ENCODE measurements at places on chromosomes 7 and 10.
A peak's percentile ranks its signal among the peaks of the same experiment; 100 is the strongest.

DNA sequence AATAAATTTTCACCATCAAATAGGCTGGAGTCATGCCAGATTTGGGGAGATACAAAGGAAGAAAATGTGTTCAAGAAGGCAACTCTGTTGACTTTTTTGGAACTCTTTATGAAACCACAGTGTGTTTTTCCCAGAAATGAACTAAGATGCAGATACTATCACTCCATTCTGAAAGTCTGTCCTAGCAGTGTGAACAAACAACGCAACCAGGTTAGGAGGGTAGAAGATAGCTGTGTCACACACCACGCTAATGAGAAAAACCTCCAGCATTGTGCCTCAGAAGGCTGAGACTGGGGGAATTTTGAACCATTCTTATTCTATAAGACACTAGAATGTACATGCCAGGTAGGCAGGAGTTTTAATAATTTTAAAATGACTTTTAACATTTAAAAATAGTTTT, 15.9 kb upstream of the ATP6V0A4 start:
- DNase-seq: no peak

- no peak for DNase-seq
Measured at GRCh38 chr7:57400531-57401155, 49.3 kb upstream of the ZNF716 start.

DNA sequence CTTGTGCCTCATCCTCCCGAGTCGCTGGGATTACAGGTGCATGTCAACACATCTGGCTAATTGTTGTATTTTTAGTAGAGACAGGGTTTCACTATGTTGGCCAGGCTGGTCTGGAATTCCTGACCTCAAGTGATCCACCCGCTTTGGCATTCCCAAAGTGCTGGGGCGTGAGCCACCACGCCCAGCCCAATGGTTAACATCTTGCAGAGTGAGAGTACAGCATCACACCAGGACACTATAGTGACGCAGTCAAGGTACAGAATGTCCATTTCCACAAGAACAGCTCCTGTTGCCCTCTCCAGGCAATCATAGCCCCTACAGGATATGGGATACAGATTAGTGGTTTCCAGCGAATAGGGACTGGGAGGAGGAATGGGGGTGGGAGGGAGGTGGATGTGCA, 34.0 kb downstream of the MYO1G start:
- no peak for DNase-seq

DNA sequence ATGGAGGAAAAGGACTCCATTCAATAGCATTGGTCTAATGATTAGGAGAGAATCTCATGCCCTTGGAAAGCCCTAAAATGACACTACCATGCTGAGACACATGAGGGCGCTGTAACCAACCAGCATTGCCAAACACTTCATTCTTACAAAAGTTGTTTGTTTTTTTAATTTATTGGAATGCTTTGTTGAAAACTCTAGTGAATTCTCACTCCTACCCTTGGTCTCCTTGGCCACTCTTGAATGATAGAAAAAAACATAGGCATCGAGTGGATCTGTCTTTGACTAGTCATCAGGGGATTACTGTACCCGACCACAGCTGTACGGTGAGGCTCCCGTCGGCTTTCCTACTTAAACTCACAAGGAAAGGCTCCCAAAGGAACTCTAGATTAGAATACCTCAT, 29.3 kb upstream of the ADD3 start:
- DNase-seq: peak; percentile 36

- no peak for DNase-seq
Measured at GRCh38 chr7:74362266-74362665, 73.1 kb downstream of the CLIP2 start.

GRCh38 chr10:117547016-117547715, 4.6 kb downstream of the EMX2 start:
- peak; percentile 25 for DNase-seq

- no peak for DNase-seq
Measured at GRCh38 chr10:27655296-27655695, 90.3 kb downstream of the MKX start.

- DNase-seq: no peak
Measured at GRCh38 chr7:94507962-94508361, 1.6 kb upstream of the CASD1 start.

GRCh38 chr10:34795334-34795733, 19.8 kb downstream of the PARD3 start:
- DNase-seq: no peak

- no peak for DNase-seq
Measured at GRCh38 chr7:7978860-7979259, 10.3 kb downstream of the GLCCI1 start.

- DNase-seq: no peak
Measured at GRCh38 chr7:46493196-46493595, 572.1 kb upstream of the IGFBP3 start.

- DNase-seq: no peak
Measured at GRCh38 chr7:112571852-112572607, 91.2 kb downstream of the LSMEM1 start.

DNA sequence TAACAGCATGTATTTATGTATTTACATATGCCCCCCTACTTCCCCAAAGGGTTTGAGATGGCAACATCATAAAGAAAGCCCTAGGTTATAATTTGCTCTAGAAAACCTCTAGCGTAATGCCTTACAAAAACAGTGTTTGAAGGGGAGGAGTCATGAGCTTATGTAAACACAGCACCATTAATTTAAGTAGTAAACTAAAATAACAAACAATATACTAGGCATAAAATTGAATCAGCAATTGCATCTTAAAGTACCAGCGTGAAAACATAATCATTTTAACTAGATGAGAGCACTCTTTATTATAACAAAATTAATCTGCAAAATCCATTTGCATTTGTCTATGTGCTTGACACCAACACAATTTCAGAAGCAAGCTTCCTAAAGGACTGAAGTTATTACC, 507.2 kb upstream of the NRP1 start:
- DNase-seq: no peak

DNA sequence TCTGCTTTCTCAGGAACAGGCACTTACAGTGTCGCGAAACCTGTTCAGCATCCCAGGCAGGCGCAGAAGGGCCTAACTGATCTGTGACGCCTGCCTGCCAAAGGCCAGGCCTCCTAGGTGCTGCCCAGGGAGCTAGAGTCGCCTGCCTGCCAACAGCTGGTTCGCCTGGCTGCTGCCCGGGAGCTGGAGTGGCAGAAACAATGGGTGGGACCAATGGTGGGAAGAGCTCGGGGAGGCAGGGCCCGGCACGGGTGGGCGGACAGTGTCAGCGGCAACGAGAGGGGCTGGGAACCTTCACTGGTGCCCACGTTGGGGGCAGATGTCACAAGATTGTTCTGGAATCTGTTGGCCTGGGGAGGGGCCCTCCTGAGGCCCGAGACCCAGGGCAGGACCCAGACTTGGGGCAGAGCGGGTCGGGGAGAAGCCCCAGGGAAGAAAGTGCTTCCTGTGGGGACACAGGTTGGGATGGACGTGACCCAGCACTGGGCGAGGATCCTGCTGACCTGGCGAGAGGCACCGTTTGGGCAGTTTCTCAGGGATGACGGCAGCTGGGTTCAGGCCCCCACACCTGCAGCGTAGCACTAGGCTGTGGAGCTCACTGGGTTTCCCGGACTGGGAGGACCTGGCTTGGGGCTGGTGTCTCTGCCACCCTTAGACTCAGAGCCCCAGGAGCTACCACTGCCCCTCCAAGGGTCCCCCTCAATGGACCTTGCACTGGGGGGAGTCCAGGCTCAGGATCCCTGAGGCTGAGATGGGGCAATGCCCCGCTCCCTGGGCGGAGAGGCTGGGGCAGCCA, 181.8 kb downstream of the ELFN1 start:
- no peak for DNase-seq

DNA sequence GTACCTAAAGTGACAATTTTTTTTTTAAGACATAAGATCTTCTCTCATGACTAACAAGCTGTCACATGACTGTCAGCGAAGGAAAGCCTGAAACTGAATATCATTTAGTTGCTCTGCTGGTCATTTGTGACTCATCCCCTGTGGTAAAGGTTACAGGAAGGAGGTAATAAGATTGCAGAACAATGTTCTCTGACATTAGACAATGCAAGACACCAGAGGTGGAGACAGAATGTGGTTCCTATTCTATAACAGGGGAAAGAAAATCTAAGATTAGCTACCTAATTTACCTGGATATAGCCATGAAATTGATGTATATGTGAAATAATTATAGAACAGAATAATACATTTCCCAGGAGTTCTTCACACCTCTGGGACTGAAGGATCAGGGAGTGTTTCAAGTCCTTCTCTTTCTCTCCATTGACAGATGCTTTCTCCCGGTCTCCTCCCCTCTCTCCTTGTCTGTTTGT, 47.7 kb downstream of the LRGUK start:
- peak; percentile 68 for DNase-seq

- DNase-seq: no peak
Measured at GRCh38 chr10:43125881-43126731, 12.1 kb upstream of the CSGALNACT2 start.

- DNase-seq: no peak
Measured at GRCh38 chr7:8386926-8387550, 46.4 kb upstream of the NXPH1 start.

- DNase-seq: peak; percentile 55
Measured at GRCh38 chr7:41328131-41328530, 374.8 kb downstream of the INHBA start.

DNA sequence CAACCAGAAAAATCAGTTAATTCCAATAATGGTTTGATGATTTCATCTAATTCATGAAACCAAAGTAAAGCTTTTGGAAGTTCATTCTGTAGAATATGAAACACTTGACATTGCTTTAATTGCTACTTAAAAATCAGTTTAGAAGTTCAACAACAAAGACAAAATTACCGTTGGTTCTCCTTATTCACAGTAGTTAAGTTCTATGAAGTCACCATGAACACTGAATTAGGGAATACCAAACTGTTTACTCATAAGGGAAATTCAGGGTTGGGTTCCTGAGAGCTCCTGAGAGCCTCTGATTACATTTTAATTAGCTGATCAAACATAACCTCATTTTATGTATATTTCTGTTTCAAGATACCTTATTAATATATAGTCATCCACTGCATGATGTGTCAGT, 46.2 kb downstream of the ZNF438 start:
- peak; percentile 24 for DNase-seq

DNA sequence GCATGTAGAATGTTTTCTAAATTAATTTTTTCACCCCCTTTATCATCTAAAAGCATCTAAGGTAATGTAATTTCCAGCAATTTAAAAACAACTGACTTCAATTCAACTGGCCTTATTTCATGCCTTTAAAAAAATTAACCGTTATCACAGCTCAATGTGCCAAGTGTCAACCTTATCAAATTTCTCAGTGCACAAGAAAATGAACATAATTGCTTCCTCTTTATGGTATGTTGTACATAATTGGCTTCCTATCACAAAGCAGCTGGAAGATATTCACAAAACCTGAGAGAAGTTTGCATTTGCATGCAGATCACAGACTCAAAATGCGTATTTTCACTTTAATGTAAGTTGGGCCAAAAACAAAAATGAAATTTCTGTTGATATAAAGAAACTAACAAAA, 966.4 kb downstream of the GRM8 start:
- no peak for DNase-seq

DNA sequence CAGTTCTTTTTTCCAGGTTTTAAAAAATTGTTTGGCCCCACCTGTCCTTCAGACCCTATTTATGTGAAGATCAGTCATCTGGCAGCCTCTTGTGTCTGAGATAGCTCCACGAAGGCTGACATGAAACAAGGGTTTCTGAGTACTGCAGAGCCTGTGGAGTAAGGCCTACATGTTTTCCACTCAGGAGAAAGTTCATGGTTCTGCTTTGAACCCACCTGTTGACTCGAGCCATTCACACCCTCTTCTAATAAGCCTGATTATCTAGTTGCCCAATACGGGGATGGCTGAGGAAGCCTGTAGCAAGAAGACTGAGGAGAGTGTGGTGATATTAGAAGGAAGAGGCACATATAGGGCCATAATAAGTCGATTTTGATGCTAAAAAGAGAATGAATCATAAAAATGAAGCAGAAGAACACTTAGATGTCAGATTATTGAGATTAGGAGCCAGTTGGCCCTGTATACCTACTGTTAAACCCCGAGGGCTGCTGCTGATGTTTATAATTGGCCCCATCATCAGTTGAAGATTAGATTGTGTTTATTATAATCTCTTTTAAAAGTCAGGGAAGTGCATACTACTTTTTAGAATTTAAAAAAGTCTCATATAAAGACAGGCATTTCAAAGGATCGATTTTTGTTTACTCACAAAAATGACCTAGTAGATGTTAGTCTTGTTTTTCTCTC, 109.4 kb downstream of the CDK14 start:
- no peak for DNase-seq

GRCh38 chr7:151120896-151121295, 34.6 kb downstream of the AGAP3 start:
- no peak for DNase-seq

DNA sequence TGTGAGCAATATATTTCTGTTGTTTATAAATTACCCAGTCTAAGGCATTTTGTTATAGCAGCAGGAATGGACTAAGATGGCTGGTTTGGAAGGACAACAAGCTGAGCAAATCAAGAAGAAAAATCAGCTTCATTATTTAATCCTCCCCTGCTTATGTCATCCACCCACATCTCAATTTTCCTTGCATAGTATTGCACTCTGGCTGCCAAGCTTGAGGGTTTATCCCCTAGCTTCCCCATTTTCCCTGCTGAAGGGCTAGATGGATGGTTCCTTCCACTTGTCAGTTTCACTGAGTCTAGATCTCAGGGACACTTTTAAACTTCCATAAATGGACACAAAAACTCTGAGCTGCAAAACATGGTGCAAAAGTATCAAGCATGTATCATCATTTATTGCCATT, 75.2 kb upstream of the LAMB4 start:
- no peak for DNase-seq

- DNase-seq: no peak
Measured at GRCh38 chr10:43220657-43221418, 46.0 kb downstream of the RASGEF1A start.

- DNase-seq: no peak
Measured at GRCh38 chr7:112271162-112271561, 64.7 kb downstream of the ZNF277 start.

DNA sequence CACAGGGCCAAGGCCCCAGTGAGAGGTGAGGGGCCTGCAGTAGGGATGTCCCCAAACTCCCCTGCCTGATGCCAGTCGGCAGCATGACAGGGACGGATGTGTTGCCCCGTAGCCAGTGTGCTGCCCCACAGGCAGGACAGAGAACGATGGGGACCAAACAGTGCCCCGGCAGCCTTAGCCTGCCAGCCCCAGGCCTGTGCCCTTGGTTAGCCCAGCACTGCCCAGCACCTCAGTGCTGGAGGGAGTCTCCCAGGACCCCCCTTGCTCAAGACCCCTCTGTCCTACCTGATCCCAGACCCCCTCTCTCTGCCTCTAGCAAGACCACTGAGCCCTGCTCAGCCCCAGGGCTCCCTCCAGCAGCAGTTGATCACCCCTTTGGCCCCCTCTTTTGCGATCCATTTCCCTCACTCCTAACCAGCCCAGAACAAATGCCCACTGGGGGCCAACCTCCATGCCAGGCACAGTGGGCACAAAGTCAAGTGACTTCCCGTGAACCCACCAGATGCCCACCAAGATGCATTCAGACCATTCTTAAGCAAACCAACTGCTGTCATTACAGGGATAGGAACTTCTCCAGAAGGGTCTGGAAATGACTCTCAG, 34.0 kb downstream of the OAT start:
- no peak for DNase-seq

Measured in GM03348 (cell line).